Activated CD8-positive, alpha-beta memory T cell treated with anti-CD3 and anti-CD28 coated beads for 1 hour (primary cell): ENCODE measurements at places on chromosomes 6 and 20.

DNA sequence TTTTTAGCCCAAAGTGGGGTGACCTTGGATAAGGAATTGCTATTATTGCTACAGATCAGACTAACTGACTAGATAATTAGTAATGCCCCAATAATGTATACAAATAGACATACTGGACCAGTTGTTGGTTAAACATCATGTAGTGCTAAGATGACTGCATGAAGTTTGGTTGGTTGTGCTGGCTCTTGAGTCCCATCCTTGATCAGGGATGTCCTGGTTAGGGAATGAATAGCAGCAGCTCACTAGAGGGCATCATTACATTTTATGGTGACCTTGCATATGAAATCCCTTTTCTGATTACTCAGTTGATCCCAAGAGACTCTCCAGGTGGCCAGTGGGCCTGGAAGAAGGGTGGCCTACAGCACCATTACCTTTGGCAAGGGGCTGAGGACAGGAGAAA lies 10.9 kb downstream of the TPBG start:
- no peak for DNase-seq

DNA sequence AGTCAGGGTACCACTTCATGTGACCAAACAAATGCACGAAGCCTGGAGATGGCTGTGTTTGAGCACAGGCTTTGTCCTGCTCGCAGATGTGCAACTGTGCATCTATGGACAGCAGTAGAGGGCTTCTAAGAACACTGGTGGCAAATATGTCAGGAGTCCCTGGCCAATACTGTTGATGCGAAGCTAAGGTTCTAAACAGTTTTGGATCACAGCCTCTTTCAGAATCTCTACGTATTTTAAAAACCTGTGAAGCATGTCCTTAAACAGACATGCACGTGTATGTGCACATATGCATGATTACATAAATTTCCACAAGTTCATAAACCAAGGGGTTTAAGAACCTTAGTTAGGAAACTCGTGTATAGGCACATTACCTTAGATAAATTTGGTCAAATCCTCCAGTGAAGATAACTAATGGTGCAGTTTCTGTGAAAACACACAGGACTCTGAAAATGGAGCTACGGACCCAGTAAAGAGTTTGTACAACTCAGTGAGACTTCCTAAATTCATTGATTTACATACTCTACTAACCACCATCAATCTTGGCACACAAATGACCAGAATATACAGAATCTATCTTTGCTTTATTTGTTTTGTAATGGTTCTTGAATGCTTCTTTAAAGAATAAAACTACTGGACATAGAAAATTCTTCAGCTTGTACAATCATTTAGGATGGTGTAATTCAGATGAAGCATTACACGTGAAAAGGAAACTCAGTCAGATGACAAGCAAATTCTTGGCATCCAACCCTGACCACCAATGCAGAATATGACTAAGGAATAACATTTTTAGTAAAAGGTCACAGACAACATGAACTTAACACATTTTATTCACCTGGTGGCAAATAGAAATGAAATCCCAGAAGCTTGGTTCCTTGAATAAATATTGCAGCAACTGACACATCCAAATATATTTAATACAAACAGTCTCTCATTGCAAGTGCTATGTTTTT lies 27.4 kb downstream of the KCNQ5 start:
- no peak for DNase-seq

GRCh38 chr6:72669324-72669723 lies 47.5 kb downstream of the KCNQ5 start:
- DNase-seq, result no peak

- DNase-seq, result no peak
Measured at GRCh38 chr20:44138867-44139266, 48.1 kb downstream of the JPH2 start.

DNA sequence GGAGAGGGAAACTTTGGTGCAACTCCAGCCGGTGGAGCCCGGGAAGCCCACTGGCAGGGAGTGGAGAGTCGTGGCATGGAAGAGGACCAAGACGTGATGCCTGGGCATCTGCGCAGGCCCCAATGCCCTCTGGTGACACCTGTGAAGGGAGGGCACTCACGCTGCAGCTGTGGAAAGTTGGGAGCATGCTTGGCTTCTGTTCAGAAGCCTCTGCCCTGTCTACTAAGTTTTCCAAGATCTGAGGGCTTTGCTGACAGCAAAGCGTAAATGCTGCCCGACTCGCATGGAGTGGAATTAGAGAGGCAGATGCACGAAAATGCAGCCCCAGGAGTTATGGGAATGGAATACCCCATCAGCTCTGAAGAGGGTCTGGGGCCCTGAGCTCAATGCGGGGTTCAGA lies 75.7 kb downstream of the SYNDIG1 start:
- no peak for DNase-seq

GRCh38 chr20:53617791-53618489 lies 24.3 kb upstream of the ZNF217 start:
- no peak for DNase-seq

DNA sequence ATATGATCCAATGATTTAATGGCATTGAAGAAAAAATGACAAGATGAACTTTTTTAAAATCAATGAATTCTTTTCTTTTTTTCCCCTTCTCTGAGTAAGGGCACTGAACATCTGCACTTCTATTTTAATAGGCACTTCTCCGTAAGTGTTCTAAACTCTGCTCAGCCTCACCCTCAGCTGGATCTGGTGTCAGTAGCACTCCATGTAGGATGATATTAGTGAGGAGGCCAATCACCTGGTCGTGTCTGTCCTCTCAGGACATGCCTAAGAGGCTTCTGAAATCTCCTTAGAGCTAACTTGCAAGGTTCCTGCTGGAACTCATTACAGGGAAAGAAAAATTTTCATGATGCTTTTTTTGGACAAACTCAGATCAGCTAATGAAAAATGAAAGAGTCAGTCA lies 148.6 kb upstream of the MLIP start:
- DNase-seq, result no peak

- no peak for DNase-seq
Measured at GRCh38 chr6:89489078-89489477, 56.1 kb downstream of the ANKRD6 start.

GRCh38 chr6:148723484-148723883 lies 23.3 kb upstream of the UST start:
- DNase-seq, result no peak

DNA sequence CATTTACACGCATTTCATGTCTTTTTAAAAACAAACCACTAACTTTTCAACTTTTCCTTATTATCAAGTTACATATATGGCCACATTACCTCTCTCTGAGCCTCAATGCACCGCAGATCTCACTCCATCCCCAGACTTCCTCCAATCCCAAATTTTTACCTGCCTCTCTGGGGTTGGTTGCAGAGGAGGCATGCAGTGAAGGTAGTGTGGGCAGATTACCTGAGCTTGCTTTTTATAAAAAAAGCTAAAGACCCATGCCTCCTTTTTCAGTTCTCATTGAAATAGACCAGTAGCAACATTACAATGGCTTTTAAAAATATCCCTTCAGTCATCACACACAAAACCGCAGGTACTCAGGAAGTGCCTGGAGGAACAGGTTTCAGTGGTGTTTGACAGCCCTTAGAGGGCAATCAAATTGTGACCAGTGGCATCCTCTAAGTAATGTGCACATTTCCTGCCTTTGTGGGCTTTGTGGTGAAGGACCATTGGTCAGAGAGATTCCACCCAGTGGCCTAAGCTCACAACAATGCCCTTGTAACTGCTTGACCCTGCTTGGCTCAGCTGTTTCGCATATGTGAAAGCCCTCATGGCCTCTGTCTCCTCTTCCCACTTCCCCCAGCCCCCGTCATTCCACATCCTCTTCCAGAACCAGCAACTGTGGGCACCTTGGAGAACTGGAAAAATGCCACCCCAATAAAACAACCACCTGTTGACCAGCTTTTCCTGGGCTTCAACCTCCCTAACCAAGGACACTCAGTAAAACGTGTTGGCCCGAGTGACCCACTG lies 30.2 kb upstream of the IL17A start:
- no peak for DNase-seq

GRCh38 chr6:157853018-157853805 lies 30.2 kb downstream of the SNX9 start:
- no peak for DNase-seq
